GM23338 (cell line): ENCODE measurements at places on chromosomes 16 and 17. TPM values are rescaled to one million over a fixed set of nuclear protein-coding genes. Genes with fewer than 3 reads are reported as not detected.

Gene SERPINF2
- 0.47 and 0.66 TPM in 2 replicates for total RNA-seq

Gene SCNN1G
- total RNA-seq = 1.1 and 1.2 TPM in 2 replicates

Gene NGFR
- total RNA-seq = 6.8 and 6.9 TPM in 2 replicates

Gene PDILT
- not detected in 2 replicates for total RNA-seq

Gene CRYM
- total RNA-seq = 15.5 and 18.0 TPM in 2 replicates

Gene CLEC18C
- not detected in 2 replicates for total RNA-seq

Gene SLC16A6
- total RNA-seq = 0.35 TPM in 1 of 2 replicates, not detected in the other

DNA sequence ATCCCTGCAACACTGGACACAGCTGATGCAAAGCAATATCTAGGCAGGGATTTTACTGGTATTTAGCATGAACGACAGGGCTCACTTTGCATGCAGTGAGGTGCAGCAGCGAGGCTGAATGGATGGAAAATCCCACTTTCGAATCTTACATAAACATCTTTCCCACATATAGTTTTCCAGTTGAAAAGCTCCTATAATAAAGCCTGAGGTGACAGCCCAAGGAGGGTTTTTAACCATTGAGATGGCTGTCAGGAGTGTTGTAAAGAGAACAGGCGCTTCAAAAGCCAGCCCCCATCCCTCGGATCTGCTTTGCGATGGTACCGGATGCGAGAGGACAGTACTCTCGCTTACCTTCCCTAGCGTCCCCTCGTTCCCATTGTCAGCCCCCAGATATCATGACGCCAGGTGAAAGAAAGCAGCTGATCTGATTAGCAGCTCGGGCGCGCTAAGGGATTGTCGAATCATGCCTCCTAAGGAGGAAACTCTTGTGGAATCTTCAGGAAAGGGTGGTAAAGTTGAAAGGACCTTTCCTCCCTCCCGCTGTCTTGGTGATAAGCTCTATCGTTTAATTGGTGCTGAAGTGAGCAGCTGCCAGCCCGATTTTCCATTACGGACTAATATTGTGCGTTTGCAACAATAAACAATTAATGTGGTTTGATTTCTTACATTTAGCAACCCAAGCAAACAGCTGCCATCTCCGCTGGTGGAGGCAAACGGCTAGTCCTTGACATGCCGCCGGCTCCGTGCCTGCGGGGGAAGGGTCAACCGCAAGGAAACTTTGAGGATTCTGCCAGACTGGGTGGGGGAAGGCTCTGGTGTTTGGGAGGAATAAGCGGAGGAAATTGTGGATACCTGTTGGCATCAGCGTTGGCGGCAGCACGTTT, 1.8 kb downstream of the CDH8 start:
- peaks cover 37% of the 10 kb centered on the region for H3K4me1 ChIP-seq
- H3K27me3 ChIP-seq = peaks cover 75% of the 10 kb centered on the region
- H3K27ac ChIP-seq = no peak overlapping the region
- no peaks in the 10 kb centered on the region for H3K36me3 ChIP-seq
- H3K4me3 ChIP-seq = peak overlapping the region; percentile 71

- H3K36me3 ChIP-seq = no peaks in the 10 kb centered on the region
- no peaks in the 10 kb centered on the region for H3K4me1 ChIP-seq
- H3K27ac ChIP-seq = no peak overlapping the region
- no peak for DNase-seq
- H3K4me3 ChIP-seq = no peak overlapping the region
Observed at GRCh38 chr17:78891406-78892061, 11.5 kb downstream of the CEP295NL start.

DNA sequence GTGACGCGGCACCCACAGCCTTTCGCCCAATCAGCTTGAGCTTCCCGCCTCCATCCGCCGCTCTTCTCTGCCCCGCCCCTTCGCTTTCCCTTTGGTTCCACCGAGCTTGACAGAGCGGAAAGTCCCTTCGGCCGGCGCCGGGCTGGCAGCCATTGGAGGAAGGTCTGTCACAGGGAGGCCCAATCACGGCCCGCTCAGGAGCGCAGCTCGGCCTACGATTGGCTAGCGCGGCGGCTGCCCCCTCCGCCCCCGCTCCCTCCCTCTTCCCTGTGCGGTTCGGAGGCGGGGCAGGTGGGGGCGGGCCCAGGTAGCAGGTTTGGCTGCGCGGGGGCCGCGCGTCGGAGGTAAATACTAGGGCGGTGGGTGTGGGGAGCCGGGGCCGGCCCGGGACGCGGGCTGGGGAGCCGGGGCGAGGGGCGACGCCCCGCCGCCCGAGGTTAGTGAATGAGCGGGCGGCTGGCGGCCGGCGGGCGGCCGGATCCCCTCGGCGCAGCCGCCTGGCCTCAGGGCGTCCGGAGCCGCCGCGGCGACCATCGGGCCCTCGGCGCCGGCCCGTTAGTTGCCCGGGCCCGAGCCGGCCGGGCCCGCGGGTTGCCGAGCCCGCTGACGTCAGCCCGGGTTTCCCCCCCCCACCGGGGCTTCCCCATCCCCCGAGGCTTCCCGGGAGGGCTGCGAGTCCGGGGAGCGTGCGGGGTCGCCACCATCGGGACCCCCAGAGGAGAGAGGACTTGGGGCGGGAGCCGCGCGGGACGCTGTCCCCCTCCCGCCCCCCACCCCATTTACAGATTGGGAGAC, at the start of gene CYLD:
CYLD (plus strand) TSS at position 306 of the 795 bp plus-strand sequence. CDS start 7,613 bp downstream, outside the sequence.
- H3K4me3 ChIP-seq = peak within 1 kb of the TSS; percentile 74
- H3K4me1 ChIP-seq = peaks cover 30% of the 10 kb centered on the region
- no peaks in the 10 kb centered on the region for H3K27me3 ChIP-seq
- H3K36me3 ChIP-seq = no peaks in the 10 kb centered on the region
- no peak within 1 kb of the TSS for H3K27ac ChIP-seq

DNA sequence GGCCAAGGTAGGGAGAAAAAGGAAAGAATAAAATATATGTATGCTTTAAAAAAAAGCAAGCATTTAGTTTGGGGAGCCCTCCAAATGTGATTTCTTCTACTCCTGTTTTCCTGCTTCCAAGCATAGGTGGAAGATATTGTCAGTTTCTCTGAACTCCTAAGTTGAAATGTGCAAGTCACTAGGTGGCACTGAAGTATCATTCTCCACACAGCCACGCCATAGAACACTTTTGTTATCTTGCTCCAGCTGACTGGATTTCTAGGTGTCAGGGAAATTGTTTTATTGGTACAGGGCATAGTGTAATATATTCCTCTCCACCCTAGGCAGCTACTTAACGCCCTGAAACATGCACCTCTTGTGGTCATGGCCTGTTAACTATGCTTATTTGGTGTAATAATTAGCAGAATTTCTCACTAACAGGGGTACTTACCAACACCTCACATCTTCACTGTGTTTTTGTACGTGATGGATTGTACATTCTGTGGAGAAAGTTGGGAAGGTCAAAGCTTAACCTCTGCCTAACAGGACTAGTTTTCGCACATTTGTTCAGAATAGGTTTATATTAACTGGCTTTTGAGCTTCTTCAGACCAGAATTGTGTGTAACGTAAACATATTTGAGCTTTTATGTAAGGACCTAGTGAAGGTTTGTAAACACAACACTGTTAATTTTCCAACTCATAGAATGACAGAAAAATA, 69.3 kb downstream of the FTO start:
- no peak overlapping the region for H3K4me3 ChIP-seq
- no peaks in the 10 kb centered on the region for H3K27me3 ChIP-seq
- no peak overlapping the region for H3K27ac ChIP-seq
- H3K36me3 ChIP-seq = no peaks in the 10 kb centered on the region
- DNase-seq = peak; percentile 74
- H3K4me1 ChIP-seq = peaks cover 26% of the 10 kb centered on the region

GRCh38 chr17:15900871-15901270, 44.1 kb upstream of the ADORA2B start:
- H3K4me1 ChIP-seq = no peaks in the 10 kb centered on the region
- H3K27ac ChIP-seq = no peak overlapping the region
- H3K27me3 ChIP-seq = no peaks in the 10 kb centered on the region
- no peak for DNase-seq
- no peaks in the 10 kb centered on the region for H3K36me3 ChIP-seq
- no peak overlapping the region for H3K4me3 ChIP-seq
